HAP-1 (cell line): ENCODE measurements at places on chromosomes 16 and 17.

- no peak for DNase-seq
Observed at GRCh38 chr17:3727041-3727440, 3.3 kb downstream of the HASPIN start.

GRCh38 chr16:79656553-79657115, 56.1 kb upstream of the MAF start:
- DNase-seq: no peak

DNA sequence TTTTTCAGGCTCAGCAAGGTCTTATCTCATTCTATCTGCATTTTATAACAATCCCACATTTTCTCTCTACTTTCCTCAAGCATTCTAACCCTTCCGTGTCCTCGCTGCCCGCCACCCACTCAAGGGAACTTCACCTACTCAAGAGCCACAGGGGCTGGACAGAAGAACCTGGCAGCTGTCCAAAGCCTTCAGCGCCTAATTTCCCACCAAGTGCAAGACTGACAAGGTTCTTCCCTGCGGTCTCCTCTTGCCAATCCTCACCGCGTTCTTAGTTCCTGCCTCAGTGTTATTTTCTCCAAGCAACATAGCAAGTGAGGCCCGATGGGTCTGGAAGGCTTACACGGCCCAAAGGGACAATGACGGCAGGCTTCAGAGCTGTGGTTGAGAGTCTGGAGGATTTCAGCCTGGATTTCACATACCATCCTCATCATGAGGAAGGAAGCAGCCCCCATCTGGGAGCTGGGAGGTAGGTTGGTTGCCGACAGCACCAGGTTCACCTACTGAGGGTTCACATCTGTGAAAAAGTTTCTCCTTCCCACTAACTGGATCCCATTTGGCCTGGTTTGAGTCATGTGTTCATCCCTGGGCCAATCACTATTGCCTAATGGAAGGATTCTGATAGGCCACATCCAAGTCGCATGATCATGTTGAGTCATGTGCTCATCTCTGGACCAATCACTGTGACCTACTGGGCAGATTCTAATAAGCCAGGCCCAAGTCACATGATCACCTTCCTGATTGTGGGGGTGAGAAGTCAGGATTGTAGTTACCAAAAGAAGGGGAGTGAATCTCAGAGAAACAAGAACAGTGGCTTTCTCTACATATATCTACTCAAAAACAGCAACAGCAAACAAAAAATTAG, 108.2 kb downstream of the N4BP1 start:
- DNase-seq: no peak

GRCh38 chr17:41652461-41652970, 28.1 kb upstream of the KRT17 start:
- DNase-seq: no peak

- no peak for DNase-seq
Observed at GRCh38 chr17:79914813-79915740, 75.8 kb upstream of the CBX4 start.

- no peak for DNase-seq
Observed at GRCh38 chr17:77306790-77307478, 166.2 kb downstream of the SEC14L1 start.

DNA sequence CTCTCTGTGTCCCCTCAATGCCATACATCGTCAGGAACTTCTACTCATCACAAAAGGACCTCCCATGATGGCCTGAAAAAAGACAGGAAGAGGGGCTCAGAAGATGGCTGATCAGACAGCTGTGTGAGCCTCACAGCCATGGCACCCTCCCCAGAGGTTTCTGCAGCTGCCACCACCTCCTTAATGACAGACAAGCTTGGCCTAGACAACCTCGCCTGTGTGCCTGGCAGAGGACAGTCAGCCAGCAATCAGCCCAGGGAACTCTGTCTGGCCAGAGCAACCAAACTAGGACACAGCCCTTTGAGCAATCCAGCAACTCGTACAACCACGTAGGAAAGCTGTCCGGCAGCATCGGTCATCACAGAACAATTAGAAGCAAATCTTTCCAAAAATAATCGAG, 54.2 kb upstream of the MED9 start:
- no peak for DNase-seq

- DNase-seq: no peak
Observed at GRCh38 chr16:57537581-57538234, 1.3 kb upstream of the CCDC102A start.

- no peak for DNase-seq
Observed at GRCh38 chr16:1982013-1982433, 754 bp upstream of the NOXO1 start.

DNA sequence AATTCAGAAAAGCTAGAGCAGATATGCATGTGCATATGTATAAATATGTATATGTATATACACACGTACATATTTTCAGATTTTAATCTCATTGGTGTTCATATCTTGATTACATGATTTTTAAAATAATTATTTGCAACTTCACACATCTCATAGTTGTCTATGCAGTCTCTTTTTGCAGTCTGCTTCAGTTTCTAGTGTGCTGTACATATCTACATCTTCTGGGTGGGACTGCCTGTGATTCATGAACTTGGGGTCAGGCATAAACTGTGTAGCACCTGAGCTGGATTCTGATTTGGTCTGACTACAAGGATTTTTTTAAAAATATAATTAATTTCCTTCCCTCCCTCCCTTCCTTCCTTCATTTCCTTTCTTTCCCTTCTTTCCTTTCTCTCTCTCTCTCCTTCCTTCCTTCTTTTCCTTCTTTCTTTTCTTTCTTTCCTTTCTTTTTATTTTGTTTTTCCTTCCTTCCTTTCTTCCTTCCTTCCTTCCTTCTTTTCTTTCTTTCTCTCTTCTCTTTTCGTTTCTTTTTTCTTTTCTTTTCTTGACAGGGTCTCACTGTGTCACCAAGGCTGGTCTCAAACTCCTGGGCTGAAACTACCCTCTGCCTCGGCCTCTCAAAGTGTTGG, 96.5 kb downstream of the TANGO6 start:
- no peak for DNase-seq

- DNase-seq: no peak
Observed at GRCh38 chr16:89392881-89393737, 97.3 kb downstream of the ANKRD11 start.

- peak; percentile 36 for DNase-seq
Observed at GRCh38 chr16:67672739-67673662, 6.4 kb downstream of the C16orf86 start.

- DNase-seq: no peak
Observed at GRCh38 chr17:81563861-81564586, 11.9 kb upstream of the FAAP100 start.

DNA sequence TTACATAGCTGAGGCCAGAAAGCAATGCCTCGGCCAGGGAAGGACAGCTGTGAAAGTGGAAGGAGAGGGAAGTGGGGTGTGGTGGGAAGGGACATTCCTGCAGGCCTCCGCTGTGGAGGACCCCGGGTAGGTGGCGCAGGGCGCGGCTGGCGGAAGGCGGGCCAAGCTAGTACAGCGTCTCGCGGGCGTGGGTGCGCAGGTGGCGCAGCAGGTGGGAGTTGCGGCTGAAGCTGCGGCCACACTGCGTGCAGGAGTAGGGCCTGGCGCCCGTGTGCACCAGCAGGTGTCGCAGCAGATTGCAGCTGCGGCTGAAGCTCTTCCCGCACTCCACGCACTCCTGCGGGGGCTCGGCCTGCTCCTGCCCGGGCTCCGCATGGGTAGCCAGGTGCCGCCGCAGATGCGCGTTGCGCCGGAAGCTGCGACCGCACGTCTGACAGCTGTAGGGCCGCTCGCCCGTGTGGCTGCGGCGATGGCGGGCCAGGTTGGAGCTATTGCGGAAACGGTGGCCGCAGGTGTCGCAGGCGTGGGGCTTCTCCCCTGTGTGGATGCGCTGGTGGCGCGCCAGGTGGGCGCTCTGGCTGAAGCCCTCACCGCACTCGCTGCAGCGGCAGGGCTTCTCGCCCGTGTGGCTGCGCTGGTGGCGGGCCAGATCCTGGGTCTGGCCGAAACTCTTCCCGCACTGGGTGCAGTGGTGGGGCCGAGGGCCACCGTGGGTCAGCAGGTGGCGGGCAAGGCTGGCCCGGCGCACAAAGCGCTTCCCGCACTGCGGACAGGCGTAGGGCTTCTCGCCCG, 10.0 kb downstream of the ZSCAN10 start:
- no peak for DNase-seq

GRCh38 chr16:22623351-22623781, 112.7 kb downstream of the NPIPB5 start:
- no peak for DNase-seq

DNA sequence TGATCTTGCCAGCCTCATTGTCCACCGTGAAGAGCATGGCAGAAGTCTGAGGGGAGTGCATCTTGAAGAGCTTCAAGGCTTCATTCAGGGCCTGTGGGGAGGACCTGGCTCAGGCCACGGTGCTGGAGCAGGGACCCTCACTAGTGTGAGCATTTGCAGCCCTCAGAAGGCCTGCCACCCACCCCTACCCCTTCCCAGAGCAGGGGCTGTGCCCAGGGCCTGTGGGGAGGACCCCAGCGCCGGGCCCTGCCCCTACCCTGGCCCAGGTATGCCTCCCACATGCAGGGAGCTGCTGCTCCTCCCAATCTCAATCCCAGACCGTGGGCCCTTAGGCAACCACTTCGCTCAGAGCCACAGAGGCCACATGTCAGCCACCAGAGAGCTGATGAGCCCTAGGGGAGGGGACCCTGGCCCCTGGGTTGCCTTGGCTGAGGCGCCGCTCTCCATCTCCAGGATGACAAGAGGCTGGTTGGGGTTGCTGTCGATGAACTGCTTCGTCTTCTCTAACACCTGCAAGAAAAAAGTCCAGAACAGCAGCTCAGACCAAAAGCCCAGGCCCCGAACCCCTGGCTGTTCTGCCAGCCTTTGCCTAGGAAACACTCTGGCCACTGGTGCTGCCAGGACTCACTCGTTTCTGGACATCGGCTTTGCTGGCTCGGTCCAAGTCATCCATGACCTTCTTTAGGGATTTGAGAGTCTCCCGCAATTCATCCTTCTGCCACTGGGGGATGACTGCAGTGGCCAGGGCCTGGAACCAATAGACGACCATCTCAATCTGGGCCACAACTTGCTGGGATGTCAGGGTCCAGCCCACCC, 1.8 kb upstream of the EXOSC6 start:
- DNase-seq: no peak

DNA sequence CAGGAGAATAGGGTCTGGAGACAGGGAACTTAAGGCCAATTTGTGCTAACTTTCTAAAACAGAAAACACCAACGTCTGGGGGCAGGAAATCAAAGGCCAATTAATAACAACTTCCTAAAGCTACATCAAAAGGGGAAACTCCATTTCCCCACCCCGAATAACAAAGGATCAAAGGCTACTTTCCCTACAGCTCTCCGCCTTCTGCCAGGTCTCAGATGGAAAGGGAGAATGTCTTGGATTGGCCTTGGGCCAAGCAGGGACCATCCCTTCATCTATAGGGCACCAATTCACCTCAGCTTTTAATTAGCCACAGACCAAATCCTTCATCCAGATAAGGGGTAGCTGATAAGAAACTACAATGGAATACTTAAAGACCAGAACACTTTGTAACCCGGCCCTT, 116.9 kb upstream of the ZKSCAN2 start:
- DNase-seq: no peak

- DNase-seq: no peak
Observed at GRCh38 chr16:1543085-1543896, 9.8 kb downstream of the TMEM204 start.

DNA sequence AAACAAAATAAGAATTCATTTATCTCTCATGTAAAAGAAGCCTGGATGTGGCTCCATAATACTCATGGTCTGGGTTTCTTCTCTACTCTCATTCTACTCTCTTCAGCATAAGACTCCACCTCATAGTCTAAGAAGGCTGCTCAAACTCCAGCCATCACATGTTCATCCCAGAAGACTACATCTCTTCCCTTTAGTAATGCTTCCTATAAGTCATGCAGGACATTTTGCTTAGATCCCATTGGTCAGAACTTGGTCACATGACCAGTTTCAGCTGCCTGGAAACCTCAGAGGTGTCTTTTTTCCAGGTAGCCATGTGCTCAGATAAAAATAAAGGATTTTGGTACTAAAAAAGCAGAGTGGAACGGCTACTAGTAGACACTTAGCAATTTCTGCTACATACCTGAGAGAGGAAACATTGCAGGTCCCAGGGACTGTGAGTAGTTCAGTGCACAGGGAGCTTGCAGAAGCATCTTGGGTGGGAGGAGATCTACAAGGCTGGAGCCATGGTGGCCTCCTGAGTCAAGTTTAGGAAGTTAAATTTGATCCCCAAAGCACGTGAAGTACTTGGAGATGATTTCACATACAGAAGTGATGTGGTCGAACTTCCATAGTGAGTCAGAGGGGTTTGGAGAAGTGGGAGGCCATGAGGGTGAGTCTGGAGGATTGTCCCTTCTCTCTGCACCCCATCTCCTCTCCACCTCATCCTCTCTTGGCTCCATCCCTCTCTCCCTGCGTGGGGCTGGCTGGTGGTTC, 110.2 kb downstream of the CCDC182 start:
- DNase-seq: no peak

GRCh38 chr17:58233543-58233942, 4.8 kb upstream of the LPO start:
- no peak for DNase-seq

DNA sequence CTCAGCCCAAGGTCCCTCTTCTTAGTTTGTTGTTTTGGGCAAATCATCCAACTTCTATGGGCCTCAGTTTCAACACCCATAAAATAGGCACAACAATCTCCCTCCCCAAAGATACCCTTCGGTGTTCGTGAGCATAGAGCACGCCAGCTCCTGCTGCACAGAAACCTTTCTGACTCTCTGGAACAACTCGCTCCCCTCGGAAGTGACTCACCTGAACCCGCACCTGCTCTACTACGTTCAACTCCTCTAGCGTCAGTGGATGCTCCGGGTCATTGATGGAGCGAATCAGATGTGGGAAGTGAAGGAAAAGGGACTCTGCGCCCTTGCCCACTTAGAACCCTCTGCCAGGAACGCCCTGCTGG, 445 bp downstream of the CIAO2B start:
- no peak for DNase-seq

- DNase-seq: no peak
Observed at GRCh38 chr17:49093131-49093530, 39.4 kb upstream of the B4GALNT2 start.

GRCh38 chr17:52758481-52758880, 600.0 kb upstream of the CA10 start:
- no peak for DNase-seq

DNA sequence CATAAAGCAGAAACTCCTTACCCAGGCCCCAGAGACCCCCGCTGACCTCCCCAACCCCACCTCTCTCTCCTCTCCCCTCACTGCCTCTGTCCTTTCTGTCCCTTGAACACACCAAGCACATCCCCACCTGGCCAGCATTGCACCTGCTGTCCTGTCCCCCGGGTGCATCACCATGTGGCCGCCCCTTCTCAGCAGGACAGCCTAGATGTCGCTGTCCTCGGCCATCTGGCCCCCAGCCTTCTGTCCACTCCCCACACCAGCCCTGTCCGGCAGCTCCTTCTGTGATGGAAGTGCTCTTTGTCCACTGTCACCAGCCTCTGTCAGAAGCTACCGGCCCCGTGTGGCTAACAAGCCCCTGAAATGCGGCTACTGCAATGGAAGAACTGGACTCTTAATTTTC, 12.3 kb upstream of the MPRIP start:
- DNase-seq: no peak

- peak; percentile 85 for DNase-seq
Observed at GRCh38 chr16:62194828-62195227, 158.6 kb upstream of the CDH8 start.

- no peak for DNase-seq
Observed at GRCh38 chr17:70091696-70092095, 16.7 kb downstream of the KCNJ16 start.

- DNase-seq: no peak
Observed at GRCh38 chr16:89779909-89780305, 36.5 kb downstream of the FANCA start.
